ENCODE measurements at places on chromosomes 7 and 10.

DNA sequence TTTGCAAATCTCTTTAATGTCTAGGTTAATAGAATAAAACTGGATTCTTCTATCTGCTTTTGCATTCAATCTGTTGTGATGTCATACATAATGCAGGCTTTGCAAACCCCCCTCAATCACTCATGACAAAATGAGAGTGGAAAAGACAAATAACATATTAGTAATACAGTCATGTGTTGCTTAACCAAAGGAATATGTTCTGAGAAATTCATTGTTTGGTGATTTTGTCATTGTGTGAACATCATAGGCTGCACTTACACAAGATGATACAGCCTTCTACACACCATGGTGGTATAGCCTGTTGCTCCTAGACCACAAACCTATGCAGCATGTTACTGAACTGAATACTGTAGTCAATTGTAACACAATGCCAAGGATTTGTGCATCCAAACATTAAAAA lies 87.3 kb upstream of the SEC61G start:
- no peak overlapping the region for H3K4me3 ChIP-seq
- no peak overlapping the region for H3K27ac ChIP-seq
- H3K36me3 ChIP-seq: no peaks in the 10 kb centered on the region

DNA sequence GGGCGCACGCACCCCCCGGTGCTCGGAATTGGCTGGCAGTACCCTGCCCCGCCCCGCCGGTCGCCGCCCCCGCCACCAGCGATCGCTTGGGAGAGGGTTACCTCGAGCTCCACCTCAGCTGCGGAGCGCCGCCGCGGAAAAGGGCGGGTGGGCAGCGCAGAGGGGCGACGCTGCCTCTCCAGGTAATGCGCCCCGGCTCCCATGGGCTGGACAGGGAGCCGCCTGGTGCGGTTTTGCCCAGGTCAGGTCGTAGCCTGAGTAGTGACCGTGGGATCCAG lies 1.3 kb downstream of the PFKFB3 start:
- H3K4me3 ChIP-seq: peak overlapping the region; percentile 93
- DNase-seq: no peak
- H3K27me3 ChIP-seq: no peaks in the 10 kb centered on the region
- H3K36me3 ChIP-seq: peaks cover 4% of the 10 kb centered on the region
- peaks cover 43% of the 10 kb centered on the region for H3K4me1 ChIP-seq

DNA sequence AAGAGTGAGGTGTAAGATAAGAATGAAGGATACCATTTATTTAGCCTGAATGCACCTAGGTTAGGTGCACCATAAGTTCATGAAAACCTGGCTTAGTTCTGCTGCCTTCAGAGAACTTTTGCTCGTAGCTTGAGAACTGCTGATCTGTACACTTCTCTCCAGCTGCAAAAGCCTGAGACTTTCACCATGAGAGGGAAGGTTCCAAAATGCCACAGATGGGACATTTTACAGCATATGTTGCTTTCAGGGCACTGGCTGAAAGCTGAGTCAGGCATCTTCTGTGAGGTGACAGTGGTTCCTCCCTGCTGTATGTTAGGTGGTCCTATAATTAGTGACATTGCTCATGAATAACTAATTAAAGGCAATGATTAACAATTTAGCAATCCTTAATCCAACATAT lies 298.3 kb downstream of the GALNT17 start:
- DNase-seq: no peak
- H3K36me3 ChIP-seq: no peaks in the 10 kb centered on the region
- H3K4me3 ChIP-seq: no peak overlapping the region
- H3K27ac ChIP-seq: no peak overlapping the region
- no peaks in the 10 kb centered on the region for H3K27me3 ChIP-seq
- H3K4me1 ChIP-seq: no peaks in the 10 kb centered on the region

DNA sequence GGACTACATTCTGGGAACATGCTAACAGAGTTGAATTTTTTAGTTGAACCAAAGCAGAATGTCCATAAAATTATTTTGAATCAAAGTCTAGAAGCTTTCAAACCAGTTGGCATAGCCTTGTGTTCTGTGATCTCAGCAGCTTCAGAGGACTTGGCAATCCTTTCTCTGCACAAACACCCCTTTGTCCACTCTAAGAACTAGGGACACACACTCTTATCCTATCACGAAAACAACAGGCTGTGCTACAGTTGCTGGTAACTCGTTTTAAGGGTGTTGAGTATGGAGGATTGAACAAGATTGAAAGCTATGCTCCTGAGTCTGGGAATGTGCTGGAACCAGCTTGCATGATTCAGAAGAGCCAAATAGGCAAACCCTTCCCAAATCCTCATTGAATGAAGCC lies 76.4 kb upstream of the PRSS58 start:
- H3K27me3 ChIP-seq: no peaks in the 10 kb centered on the region
- H3K36me3 ChIP-seq: no peaks in the 10 kb centered on the region
- H3K4me3 ChIP-seq: no peak overlapping the region
- no peak for DNase-seq
- H3K27ac ChIP-seq: no peak overlapping the region

- H3K27ac ChIP-seq: no peak overlapping the region
- no peaks in the 10 kb centered on the region for H3K27me3 ChIP-seq
- H3K4me3 ChIP-seq: no peak overlapping the region
- H3K36me3 ChIP-seq: no peaks in the 10 kb centered on the region
- no peak for DNase-seq
- no peaks in the 10 kb centered on the region for H3K4me1 ChIP-seq
Measured at GRCh38 chr10:9681655-9682054, 1336.0 kb upstream of the CELF2 start.

DNA sequence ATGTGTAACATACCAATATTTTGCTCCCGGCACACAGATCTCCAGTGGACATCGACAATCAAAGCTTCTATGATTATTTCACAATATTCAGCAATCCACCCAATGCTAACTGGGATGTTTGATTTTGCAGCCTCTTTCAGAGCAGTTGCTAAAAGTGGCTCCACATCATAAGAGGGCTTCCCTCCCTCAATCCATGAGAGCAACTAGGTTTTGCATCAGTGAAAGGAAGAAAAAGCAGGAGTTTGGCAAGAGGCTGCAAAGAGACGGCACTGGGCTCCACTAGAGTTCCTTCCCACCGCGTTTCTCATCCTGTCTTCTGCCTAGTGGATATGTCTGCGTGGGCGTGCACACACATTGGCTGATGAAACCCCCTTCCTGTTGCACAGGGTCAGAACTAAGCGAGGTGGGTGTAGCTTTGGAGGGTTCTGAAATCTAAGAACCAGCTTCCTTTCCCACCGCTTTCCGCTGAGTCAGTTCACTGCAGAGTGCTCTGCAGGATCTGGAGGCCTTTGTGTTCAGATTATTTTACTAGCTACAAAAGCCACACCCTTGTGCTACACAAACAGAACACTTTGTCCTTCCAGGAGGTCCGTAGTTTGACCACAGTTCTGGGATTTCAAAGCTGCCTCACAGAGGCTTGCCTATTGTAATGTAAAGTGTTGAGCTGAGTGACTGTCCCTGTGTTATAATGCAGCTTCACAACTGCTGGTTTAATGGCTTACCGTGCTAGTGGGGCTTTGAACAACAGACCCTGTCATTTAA lies 28.1 kb downstream of the ARL4A start:
- no peaks in the 10 kb centered on the region for H3K36me3 ChIP-seq
- DNase-seq: peak; percentile 86
- no peaks in the 10 kb centered on the region for H3K27me3 ChIP-seq
- peak overlapping the region; percentile 42 for H3K27ac ChIP-seq
- H3K4me3 ChIP-seq: peak overlapping the region; percentile 58

- H3K4me1 ChIP-seq: peaks cover 56% of the 10 kb centered on the region
- H3K4me3 ChIP-seq: no peak overlapping the region
- H3K36me3 ChIP-seq: no peaks in the 10 kb centered on the region
- H3K27me3 ChIP-seq: no peaks in the 10 kb centered on the region
- peak; percentile 17 for DNase-seq
Measured at GRCh38 chr7:101598986-101599771, 29.9 kb downstream of the MYL10 start.

- no peaks in the 10 kb centered on the region for H3K27me3 ChIP-seq
- DNase-seq: peak; percentile 3
- H3K27ac ChIP-seq: no peak overlapping the region
- no peaks in the 10 kb centered on the region for H3K4me1 ChIP-seq
- no peak overlapping the region for H3K4me3 ChIP-seq
- H3K36me3 ChIP-seq: no peaks in the 10 kb centered on the region
Measured at GRCh38 chr7:15007507-15007906, 105.0 kb upstream of the DGKB start.

- H3K4me1 ChIP-seq: no peaks in the 10 kb centered on the region
- H3K27ac ChIP-seq: no peak overlapping the region
- H3K27me3 ChIP-seq: no peaks in the 10 kb centered on the region
Measured at GRCh38 chr7:28203508-28204240, 23.1 kb upstream of the JAZF1 start.

- H3K4me3 ChIP-seq: no peak overlapping the region
- no peaks in the 10 kb centered on the region for H3K4me1 ChIP-seq
- H3K27ac ChIP-seq: no peak overlapping the region
- no peaks in the 10 kb centered on the region for H3K36me3 ChIP-seq
Measured at GRCh38 chr10:116164291-116164690, 108.7 kb downstream of the GFRA1 start.

GRCh38 chr7:68587599-68587998 lies 1010.7 kb upstream of the AUTS2 start:
- no peaks in the 10 kb centered on the region for H3K36me3 ChIP-seq
- no peak overlapping the region for H3K27ac ChIP-seq
- no peak overlapping the region for H3K4me3 ChIP-seq

DNA sequence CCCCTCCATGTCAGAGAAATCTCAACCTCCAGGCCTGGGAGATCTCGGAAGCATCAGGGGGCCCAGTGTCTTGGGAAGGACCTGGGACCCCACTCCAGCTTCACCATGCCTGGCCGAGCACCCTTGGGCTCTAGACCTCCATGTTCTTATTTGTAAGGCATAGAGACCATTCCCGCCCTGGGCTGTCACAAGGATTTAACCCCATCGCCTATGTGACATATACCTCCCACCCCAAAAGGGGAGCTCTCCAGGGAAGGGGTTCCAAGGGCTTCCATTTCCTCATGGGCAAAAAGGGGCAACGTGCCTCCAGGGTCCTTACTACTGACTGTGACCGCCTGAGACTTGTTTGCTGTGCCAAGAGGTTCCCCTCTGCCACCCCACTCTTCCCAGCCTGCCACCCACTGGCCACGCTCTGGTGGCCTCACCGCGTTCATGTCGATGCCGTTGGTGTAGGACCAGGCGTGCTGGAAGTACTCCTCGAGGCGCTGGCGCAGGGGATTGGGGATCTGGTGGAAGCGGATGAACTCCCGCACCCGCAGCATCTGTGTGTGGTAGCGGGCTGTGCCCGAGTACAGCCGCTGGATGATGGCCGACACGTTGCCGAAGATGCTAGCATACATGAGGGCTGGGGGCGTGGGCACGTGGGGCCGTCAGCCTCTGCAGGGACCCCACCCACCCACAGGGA lies 27.5 kb downstream of the KCNH2 start:
- H3K4me3 ChIP-seq: no peak overlapping the region
- DNase-seq: no peak
- no peak overlapping the region for H3K27ac ChIP-seq

DNA sequence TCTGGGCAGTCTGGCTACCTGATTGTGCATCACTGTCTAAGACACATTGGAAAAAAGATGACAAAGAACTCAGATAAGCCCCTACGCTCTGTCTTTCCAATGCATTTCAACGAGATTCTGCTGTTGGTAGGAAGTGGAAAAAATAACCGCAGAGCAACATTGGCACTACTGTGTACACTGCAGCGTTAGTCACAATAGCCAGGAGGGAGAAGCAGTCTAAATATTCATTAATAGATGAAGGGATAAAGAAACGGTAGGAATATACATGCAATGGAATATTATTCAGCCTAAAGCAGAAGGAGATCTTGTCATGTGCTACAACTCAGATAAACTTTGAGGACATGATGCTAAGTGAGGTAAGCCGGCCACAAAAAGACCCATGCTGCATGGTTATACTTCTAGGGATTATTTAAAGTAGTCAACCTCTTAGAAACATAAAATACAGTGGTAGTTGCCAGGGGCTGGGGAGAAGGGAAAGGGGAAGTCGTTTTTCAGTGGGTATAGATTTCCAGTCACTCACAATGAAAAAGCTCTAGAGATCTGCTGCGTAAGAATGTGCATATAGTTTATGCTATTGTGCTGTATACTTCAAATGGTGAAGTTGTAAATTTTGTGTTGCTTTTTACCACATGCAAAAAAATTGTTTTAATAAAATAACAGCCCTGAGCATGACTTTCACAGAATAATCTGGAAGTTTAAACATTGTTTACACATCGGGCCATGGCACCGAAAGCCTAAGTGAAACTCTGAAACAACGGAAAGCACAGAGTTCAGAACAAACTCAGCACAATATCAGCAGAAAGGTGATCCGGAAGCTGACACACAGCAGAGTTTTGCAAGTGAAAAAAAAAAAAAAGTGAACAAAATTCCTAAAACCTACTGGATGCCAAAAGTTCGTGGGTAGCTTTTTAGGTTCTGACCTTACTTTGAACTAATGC lies 40.1 kb downstream of the ELMO1 start:
- DNase-seq: no peak
- no peaks in the 10 kb centered on the region for H3K36me3 ChIP-seq
- H3K4me3 ChIP-seq: no peak overlapping the region
- H3K4me1 ChIP-seq: peaks cover 14% of the 10 kb centered on the region

- H3K4me3 ChIP-seq: no peak overlapping the region
- no peak overlapping the region for H3K27ac ChIP-seq
- DNase-seq: no peak
Measured at GRCh38 chr10:91689731-91690168, 56.9 kb upstream of the PPP1R3C start.

GRCh38 chr10:92177546-92177945 lies 113.3 kb downstream of the CPEB3 start:
- H3K36me3 ChIP-seq: no peaks in the 10 kb centered on the region
- H3K4me1 ChIP-seq: no peaks in the 10 kb centered on the region
- H3K4me3 ChIP-seq: no peak overlapping the region
- no peak for DNase-seq
- H3K27me3 ChIP-seq: no peaks in the 10 kb centered on the region

- no peaks in the 10 kb centered on the region for H3K27me3 ChIP-seq
- DNase-seq: no peak
- H3K4me1 ChIP-seq: no peaks in the 10 kb centered on the region
- no peak overlapping the region for H3K4me3 ChIP-seq
- H3K36me3 ChIP-seq: no peaks in the 10 kb centered on the region
Measured at GRCh38 chr10:88232983-88233543, 350.1 kb downstream of the RNLS start.

DNA sequence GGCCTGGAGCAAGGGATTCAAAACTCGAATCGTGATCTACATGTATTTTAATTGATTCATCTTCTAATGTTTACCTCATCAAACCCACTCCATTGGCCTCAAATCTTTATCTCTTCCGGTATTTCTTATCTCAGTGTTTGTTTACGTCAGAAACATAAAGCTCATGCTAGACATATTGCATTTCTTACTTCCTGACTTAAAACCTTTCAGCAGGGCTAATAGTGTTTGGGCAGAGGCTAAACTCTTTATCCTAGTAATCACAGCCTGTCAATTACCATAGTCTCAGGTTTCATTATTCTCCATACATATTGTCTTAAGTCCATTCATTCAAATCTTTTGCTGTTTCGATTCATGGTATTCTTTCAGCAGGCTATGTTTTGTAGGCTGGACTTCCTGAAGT lies 81.3 kb upstream of the AGR3 start:
- H3K27ac ChIP-seq: no peak overlapping the region
- H3K27me3 ChIP-seq: no peaks in the 10 kb centered on the region
- no peak for DNase-seq
- no peaks in the 10 kb centered on the region for H3K36me3 ChIP-seq

- H3K27me3 ChIP-seq: no peaks in the 10 kb centered on the region
- H3K27ac ChIP-seq: no peak overlapping the region
- peaks cover 6% of the 10 kb centered on the region for H3K4me1 ChIP-seq
- no peak for DNase-seq
Measured at GRCh38 chr10:3654496-3654895, 130.5 kb downstream of the KLF6 start.

GRCh38 chr7:148466120-148466519 lies 124.4 kb upstream of the C7orf33 start:
- DNase-seq: no peak
- H3K4me1 ChIP-seq: peaks cover 31% of the 10 kb centered on the region
- no peak overlapping the region for H3K4me3 ChIP-seq
- H3K27me3 ChIP-seq: no peaks in the 10 kb centered on the region
- H3K27ac ChIP-seq: no peak overlapping the region
